ENCODE measurements at places on chromosomes 5 and 9.

DNA sequence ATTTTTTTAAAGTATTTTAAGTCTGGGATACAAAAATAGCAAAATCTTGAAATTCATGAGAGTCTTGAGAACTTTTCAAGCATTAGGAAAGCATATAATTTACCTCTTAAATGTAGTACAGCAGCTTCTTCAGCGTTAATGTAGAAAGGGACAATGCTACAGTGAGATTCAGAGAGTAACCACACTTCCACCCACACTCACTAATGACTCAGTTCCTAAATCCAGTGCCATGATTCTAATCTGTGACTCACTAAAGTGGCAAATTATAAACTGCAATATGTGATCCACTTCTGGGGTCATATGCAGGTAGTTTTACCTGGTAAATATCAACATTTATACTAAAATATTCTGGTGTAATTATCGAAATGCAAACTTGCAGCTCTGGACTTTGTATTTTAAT is 434.5 kb upstream of the TUSC1 start:
- DNase-seq = no peak

DNA sequence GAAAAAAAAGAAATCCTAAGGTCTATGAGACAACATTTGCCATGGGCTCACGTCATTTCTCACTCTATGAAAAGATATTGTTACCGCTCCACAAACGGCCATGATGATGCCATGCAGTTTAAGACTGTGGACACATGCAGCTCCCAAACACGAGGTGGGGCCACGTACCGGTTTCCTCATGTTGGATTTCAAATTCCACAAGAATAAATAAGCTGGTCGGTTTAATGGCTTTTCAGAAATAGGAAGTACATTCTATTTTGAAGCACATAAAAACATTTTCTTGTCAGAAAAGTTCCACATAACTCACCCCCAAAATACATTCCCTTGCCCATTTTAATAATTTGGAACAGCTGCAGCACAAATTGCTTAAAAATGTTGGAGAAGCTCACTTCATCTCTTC is 130.6 kb downstream of the MYO10 start:
- no peak for DNase-seq

DNA sequence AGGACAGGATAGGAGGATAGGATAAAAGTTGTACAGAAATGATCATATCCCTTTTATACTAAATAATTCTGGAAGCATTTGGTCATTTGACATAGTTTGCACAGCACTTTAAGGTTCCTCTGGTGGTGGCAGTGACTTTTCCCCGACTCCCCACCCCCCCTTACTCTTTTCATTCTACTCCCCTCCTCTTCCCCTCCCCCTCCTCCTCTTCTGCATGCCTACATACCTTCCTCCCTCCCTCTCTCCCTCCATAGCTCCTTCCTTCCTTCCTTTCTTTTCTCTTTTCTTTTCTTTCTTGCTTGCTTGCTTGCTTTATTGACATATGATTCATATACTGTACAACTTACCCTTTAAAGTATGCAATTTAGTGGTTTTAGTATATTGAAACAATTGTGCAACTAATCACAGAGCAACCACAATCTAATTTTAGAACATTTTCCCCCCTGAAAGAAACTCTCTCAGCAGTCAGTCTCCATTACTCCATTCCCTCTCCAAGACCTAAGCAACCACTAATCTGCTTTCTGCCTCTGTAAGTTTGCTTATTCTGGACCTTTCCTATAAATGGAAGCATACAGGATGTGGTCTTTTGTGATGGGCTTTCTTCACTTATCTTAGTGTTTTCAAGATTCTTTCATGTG is 159.0 kb downstream of the HACD4 start:
- no peak for DNase-seq

GRCh38 chr9:135414293-135414692 is 65.3 kb upstream of the PPP1R26 start:
- DNase-seq = no peak

GRCh38 chr5:168409591-168410458 is 76.4 kb upstream of the RARS1 start:
- DNase-seq = no peak

GRCh38 chr5:125143011-125143410 is 396.6 kb upstream of the ZNF608 start:
- DNase-seq = no peak

GRCh38 chr5:158485047-158485446 is 614.7 kb downstream of the EBF1 start:
- DNase-seq = no peak

DNA sequence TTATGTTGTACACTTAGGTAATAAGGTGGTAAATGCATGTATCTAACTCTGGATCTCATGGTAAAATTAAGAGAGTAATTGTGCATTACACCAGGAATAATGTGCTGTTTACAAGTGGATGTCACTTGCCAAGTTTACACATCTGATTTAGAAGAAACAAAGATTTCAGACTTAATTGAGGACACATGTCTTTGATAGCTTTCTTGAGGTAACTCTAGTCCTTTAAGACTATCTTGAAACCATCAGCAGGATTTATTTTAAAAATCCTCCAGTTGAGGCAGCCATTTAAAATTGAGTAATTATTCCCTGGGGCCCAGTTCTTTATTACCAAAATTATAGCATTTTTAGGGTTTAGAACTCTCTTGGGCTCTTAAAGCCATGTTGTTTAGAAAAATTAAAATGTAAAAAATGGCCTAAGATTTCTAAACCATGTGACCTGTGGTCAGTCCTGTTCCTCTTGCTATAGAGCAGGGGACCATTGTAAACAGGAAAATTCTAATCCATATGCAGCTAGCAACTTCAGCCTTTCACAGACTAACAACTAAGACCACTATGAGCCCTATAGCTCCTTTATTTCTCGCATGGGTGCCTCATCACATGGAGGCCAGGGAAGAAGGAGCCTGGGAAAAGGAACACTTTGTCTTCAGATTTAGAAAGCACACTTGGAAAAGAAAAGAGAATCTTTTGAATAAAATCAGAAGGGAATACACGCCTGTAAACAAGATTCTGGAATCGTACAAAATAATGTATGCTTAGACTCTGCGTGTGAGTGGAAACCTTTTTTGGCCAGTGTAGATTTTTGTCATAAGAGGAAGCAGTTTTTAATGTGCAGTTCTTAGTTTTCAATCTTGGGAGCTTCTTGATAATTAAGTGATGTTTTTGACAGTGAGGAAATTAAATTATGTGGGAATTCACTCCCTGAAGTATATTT is 71.2 kb downstream of the ZSWIM6 start:
- no peak for DNase-seq

DNA sequence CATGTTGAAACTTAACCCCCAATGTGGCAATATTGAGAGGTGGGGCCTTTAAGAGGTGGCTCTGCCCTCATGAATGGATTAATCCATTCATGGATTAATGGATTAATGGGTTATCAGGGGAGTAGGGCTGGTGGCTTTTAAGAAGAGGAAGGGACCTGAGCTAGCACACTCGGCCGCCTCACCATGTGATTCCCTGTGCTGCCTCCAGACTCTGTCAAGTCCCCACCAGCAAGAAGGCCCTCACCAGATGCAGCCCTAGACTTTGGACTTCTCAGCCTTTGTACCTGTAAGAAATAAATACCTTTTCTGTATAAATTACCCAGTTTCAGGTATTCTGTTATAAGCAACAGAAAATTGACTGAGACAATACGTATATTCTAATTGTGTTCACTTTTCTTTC is 272.2 kb upstream of the DMRT1 start:
- DNase-seq = no peak

GRCh38 chr5:143011585-143011984 is 241.4 kb downstream of the ARHGAP26 start:
- no peak for DNase-seq

DNA sequence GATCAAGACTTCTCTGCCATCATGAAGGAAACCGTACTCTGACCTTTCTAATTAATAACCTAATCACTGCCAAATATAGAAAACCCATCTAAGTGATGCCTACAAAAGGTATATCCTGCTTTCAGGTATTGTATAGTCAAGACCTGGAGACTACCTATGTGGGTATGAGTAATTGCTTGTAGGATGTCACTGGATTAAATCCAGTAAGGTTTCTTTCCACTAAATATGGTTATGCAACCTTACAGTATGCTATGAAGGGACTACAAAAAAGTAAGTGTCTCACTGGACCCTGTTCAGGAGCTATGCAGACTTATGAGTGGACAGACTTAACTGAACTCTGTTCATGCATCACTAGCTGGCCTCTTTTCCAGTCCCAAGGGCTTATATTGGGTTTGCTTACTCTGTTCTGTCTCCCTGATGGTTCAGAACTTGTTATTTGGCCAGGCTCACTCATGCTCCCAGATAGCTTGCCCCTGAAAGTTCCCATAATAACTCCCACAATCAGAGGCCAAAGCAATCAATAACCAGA is 51.1 kb downstream of the PDE6A start:
- DNase-seq = no peak

DNA sequence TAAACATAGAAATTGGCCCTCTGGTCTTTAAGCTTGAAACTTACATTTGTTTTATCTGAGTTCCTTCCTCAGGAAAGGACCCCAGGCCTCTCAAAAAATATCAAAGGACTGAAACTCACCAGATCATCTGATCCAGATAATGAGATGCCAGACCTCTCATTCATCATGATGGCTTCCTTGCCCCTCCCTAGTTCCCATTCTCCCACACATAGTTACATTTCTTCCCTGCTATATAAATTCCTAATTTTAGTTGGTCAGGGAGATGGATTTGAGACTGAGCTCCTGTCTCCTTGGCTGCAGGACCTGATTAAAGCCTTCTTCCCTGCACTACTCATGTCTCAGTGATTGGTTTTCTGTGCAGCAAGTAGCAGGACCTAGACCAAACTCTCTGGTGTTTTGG is 119.4 kb upstream of the SPIN1 start:
- no peak for DNase-seq

DNA sequence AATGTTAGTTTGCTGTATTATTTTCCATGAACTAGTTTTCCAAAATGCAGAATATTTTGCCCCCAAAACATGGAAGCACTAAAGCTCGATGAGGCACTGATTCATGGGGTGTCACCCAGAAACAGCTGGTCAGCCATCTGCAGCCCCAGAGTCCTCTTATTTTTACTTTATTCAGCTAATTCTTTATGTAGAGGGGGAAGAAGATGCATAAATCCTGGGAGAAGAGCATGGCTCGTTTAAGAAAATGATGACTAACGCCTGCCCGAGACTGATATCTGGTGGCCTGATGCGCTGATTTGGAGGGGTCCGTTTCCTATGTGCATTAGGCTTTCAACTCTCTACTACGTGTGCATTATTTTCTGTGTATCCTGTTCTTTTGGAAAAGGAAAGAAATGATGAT is 390.3 kb upstream of the MEF2C start:
- DNase-seq = no peak

- no peak for DNase-seq
Observed at GRCh38 chr5:79263290-79263689, 27.4 kb downstream of the JMY start.

DNA sequence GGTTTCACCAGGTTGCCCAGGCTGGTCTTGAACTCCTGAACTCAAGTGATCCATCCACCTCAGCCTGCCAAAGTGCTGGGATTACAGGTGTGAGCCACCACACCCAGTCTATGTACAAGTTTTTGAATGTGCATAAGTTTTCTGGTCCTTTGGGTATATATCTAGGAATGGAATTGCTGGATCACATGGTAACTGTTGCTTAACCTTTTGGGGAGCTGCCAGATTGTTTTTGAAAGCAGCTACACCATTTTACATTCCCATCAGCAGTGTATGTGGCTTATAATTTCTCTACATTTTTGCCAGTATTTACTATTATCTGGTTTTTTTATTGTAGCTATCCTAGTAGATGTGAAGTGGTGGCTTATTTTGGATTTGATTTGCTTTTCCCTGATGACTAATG is 8.9 kb upstream of the LNPEP start:
- no peak for DNase-seq

GRCh38 chr5:91865915-91866314 is 482.8 kb upstream of the ARRDC3 start:
- no peak for DNase-seq

GRCh38 chr9:83431101-83432060 is 106.8 kb downstream of the FRMD3 start:
- DNase-seq = peak; percentile 28

GRCh38 chr5:18544421-18544820 is 910.2 kb downstream of the TAF11L14 start:
- DNase-seq = no peak

DNA sequence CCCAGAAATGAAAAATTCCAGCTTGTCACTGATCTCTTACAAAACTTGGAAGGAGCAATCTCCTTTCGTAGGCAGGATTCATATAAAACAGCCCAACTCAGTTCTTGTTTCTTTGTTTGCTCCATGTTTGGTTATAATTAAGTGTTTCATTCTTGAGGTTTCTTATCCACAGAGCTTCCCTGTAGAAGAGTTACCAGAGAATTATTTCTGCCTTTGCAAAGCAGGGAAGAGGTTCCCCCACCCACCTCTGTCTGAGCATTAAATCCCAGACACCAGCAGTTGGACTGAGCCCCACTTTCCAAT is 34.1 kb upstream of the RAI14 start:
- DNase-seq = no peak

- no peak for DNase-seq
Observed at GRCh38 chr9:28320616-28321015, 747.3 kb upstream of the C9orf72 start.

- DNase-seq = no peak
Observed at GRCh38 chr9:35708146-35708545, 18.4 kb upstream of the TPM2 start.

DNA sequence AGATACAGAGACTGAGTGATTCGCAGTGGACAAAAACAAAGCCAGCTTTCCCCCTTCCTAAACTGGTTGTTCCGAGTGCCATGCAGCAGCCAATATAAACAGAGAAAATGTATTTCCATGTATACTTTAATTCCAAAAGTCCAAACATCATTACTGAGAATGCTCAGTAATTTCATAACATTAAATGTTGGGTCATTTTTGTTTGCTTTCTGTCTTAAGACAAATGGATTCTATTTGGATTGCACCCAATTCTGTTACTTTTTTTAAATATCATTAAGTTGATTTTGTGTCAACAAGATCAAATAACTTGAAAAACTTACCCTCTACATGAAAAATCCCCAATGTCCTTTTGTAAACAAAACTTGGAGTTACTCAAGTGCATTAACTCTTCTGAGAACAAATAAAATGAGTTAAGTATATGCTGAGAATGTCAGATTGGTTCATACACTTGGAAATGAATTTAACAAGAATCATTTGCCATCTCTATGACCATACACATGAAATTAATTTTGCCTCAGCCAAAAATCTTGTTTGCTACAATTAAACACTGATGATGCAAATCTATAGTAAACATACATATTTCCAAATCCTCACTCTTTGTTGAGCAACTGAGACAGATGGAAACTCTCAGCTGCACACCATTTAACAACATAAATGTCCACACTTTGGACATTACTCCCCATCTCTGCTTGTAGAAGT is 19.4 kb downstream of the LURAP1L start:
- no peak for DNase-seq

DNA sequence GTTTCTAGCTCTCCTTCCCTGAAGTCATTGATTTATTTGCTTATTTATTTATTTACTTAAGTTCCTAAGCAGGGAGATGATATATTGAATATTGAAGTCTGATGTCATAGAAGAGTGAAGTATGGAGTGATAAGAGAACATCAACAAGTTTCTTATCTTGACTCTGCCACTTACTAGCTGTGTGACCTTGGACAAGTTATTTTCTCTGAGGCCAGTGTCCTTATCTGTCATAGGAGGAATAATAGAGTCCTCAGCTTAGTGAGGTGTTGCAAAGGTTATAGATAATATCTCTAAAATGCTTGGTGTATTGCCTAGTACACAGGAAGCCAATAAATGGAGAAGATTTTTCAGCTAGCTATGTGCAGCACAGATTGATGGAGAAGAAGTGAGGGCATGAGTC is 32.4 kb upstream of the PIP5K1B start:
- no peak for DNase-seq

- no peak for DNase-seq
Observed at GRCh38 chr9:78103971-78104433, 72.4 kb upstream of the GNAQ start.

- no peak for DNase-seq
Observed at GRCh38 chr9:12856603-12857002, 81.8 kb downstream of the LURAP1L start.
